ENCODE measurements at places on chromosomes 7 and 10.

DNA sequence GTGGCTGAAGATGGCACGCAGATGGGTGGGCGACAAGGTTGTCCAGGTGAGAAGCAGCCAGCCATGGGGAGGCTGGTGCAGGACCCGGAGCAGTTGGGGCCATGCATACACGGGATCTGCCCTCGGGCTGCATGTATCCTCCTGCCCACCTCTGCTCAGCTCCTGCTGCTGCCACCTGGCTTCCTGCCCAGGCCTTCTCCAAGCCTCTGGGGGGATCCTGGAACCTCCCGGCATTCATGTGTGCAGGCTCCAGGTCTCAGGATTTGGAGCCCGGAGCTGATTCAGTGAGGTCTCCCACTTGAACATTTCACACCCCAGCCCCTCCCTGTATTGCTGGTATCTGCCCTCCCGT, 27.0 kb downstream of the PDGFA start:
- peak; percentile 46 for DNase-seq

GRCh38 chr10:30730306-30730705, 100.8 kb upstream of the LYZL2 start:
- DNase-seq = no peak

DNA sequence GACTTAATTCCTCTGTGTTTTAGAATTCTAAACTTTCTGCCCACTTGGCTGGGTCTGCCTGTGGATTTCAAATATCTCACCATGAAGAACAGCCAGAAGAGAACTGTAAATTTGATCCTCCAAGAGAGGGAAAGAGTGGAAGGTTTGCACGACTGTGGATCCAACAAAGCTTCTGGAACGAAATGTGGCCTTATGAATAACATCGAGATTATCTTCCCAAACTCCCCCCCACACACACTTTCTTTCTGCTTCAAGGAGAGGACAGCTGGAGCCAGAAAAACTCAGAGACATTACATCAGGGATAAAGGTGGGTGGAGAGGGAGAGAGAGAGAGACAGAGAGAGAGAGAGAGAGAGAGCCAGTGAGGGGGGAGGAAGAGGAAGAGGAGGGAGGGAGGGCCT, 570.1 kb upstream of the MGMT start:
- no peak for DNase-seq

- DNase-seq = no peak
Measured at GRCh38 chr10:36423821-36424248, 701.6 kb upstream of the ANKRD30A start.

GRCh38 chr7:135964274-135964673, 12.9 kb downstream of the MTPN start:
- no peak for DNase-seq

- DNase-seq = no peak
Measured at GRCh38 chr7:28725045-28725642, 233.0 kb downstream of the TRIL start.

GRCh38 chr7:106641416-106641815, 19.5 kb downstream of the CCDC71L start:
- no peak for DNase-seq

DNA sequence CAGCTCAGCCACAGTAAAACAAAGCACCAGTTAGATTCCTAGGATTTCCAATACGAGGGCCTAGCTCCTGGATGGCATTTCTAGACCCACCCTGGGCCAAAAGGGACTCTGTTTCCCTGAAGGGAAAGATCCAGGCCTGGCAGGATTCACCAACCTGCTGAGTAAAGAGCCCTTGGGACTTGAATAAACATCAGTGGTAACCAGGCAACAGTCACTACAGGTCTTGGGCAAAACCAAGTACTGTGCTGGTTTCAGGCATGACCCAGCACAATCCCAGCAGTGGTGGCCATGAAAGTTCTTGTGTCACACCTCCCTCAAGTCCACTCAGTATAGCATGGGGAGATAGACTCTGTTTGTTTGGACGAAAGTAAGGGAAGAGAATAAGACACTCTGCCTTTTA, 31.0 kb upstream of the STARD3NL start:
- no peak for DNase-seq

DNA sequence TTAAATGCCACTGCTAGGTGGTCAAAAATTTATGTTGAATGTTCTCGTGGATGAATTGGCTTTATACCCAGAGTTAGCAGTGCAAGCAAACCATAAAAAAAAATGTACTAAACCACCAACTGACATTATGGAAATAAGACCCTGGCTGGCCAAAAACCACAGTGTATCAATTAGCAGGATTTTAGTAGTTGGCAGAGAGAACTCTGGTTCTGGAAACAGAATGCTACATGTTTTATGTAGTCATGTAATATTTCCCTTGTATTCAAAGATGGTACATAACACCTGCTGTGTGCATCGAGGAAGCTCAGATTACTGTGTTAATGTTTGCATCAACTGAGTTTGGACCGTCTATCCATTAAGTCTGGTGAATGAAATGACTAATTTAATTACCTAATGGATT, 618.5 kb downstream of the CCSER2 start:
- DNase-seq = no peak

DNA sequence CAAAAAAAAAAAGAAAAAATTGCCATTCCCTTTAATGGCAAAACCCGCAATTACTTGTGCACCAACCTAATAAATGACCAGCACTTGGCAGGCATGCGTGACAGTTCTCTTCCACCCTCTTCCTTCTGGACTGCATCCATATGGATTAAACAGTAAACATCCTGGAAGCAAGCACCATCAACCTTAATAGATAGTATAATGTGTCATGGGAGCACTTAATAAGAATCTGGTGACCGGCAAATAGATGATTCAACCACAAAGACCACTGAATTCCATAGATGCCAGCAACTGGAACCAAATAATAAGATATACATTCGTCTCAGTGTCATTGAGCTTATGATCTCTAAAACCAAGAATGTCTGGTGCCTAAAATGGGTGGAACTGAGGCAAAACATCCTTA, 610.2 kb downstream of the CALN1 start:
- no peak for DNase-seq

GRCh38 chr10:77680811-77681210, 43.2 kb upstream of the KCNMA1 start:
- no peak for DNase-seq

DNA sequence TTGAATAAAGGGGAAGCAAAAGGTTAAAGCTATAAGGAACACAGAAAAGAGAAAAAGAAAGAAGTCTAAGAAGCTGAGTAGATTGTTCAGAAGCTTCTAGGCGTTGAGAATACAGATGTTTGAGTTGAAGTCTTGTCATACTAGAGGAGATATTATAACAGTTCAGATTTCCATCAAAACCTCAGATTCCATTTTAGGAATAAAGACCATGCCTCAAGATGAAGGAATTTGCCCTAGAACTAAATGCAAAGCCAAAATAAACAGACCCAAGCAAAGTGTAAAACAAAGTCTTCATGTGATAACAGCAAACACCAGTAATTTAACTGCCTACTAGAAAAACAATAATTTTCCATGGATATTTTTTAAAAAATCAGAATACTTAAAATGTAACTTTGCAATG, 476.5 kb upstream of the POT1 start:
- DNase-seq = no peak

DNA sequence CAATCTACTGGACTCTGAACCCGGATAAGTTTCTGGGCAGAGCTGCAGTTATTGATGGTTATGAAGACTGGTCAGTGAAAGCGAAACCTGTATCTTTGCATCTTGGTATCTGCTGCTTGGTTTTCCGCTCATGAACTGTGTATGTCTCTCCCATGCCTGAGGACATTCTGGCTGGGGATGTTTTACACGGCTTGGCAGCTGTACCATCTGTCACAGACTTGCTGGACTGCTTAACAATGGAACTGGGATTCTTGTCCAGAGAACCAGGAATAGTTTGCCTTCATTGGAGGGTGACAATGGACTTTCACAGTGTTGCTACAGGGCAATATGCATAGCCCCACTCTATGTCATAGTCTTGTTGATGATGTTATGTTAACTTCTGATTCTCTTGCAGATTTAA, 119.9 kb upstream of the TMEM106B start:
- no peak for DNase-seq

GRCh38 chr7:116524609-116525297, at the start of gene CAV1:
Gene CAV1, plus strand, starts transcription at chr7:116525036. Its CDS starts 27 bp downstream, at chr7:116525063.
- peak; percentile 89 for DNase-seq

GRCh38 chr10:121454781-121455180, 143.5 kb downstream of the FGFR2 start:
- DNase-seq = no peak

GRCh38 chr10:93874309-93875031, 19.3 kb upstream of the SLC35G1 start:
- DNase-seq = no peak

- DNase-seq = peak; percentile 54
Measured at GRCh38 chr7:26397796-26398426, 106.2 kb downstream of the SNX10 start.

GRCh38 chr10:56296618-56297017, 64.4 kb downstream of the ZWINT start:
- DNase-seq = no peak

GRCh38 chr10:133378251-133379096, 588 bp upstream of the PAOX start:
- DNase-seq = peak; percentile 74

- no peak for DNase-seq
Measured at GRCh38 chr10:17410907-17411306, 43.5 kb downstream of the ST8SIA6 start.

DNA sequence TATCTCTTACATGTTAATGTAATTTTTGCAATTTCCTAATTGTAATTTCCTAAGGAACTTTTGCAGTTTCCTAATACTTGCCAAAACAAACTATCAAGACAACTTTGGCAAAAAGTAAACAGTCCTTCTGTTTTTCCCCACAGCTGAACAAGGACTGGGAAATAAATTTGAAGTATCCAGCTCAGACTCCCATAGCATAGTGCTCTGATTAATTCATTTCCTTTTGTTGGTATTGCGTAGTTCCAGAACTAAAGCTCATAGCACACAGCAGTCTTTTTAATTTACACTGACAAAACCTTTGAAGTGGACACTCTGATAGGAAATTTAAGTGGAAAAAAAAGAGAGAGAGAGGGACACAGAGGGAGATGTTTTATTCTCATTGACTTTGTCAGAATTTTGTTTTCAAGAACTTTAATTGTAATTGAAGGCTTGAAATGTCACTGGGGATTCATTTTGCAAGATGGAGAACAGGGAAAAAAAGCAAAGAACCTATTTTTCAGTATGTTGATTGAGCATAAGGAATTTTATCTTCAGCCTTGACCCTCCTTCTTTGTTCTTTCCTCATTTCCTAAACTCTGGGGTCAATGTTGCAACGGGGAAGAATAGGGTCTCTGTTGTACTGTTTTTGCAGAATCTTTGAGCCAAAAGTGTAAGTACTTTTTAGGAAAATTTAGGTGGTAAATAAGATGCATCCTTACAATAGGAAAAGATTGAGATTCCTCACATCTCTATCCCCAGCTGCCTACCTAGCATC, 232.2 kb upstream of the NPSR1 start:
- DNase-seq = no peak

DNA sequence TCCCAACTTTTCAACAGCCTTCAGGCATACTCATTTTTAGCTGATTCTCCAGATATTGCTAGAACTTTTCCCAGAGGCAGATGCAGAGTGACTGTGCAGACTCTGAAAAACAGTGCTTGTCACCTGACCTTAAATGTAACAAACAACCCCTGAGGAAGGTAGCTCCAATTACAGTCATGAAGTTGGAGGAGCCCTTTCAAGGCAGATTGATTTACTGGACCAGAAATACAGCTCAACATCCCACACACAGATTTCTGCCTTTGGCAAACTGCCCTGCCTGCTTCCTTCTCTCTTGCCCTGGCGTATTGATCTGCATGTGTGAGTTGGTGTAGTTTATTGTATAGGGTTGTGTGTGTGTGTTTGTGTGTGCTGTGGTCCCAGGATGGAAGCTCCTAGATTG, 38.5 kb downstream of the PYROXD2 start:
- DNase-seq = no peak

GRCh38 chr7:74015670-74016069, 12.3 kb upstream of the ELN start:
- DNase-seq = no peak

DNA sequence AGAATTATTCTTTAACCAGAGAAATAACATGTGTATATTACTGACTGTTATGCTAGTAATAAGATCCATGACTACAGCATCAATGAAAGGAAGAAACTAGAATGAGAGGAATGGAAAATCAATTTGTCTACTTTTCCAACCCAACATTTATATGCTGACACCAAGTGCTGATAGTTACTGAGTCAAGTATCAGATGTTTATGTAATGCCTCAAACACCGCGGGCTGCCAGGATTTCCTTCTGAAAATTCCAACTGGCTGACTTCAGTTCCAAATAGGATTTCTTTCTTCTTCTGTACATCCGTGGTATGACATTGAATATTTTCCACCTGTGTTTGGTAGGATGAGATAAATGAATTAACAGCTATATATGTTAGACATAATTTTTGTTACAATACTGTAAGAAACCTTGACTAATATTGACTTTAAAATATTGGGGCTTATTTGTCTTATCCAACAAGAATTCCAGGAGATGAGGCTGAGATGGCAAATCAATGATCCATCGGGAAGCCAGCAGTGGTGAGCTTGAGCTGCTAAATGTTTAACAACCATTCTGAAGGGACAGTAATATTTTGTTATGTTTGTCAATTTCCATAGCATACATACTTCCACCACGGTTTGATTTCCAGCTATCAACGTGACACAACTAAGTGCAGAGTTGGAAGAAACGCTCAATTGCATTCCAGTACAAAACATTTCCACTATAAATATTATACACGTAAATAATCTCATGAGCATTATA, 435.2 kb upstream of the AUTS2 start:
- DNase-seq = no peak

- DNase-seq = no peak
Measured at GRCh38 chr7:101934618-101935017, 117.2 kb downstream of the CUX1 start.

GRCh38 chr7:29843093-29843492, 36.8 kb downstream of the WIPF3 start:
- DNase-seq = no peak

- peak; percentile 85 for DNase-seq
Measured at GRCh38 chr10:132248455-132249225, 59.1 kb downstream of the STK32C start.

DNA sequence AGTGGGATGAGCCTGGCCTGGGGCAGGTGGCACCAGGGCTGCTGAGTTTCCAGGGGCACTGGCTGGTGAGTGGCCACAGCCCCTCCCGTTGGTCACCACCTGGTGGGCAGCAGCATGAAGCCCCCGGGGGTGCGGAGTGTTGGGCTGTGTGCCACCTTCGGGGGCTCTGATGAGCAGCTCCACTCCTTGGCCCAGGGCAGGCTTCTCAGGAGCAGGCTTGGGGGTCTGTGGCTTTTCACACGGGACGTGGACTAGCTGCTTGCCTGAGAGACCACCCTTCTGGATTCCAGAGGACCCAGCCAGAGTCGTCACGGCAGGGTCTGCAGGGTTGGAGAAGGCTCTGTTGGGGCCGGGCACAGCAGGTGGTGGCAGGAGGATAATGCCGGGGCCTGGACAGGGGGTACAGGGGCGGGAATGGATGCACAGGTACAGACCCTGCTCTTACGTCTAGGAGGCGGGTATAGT, 193.1 kb downstream of the ADARB2 start:
- no peak for DNase-seq

DNA sequence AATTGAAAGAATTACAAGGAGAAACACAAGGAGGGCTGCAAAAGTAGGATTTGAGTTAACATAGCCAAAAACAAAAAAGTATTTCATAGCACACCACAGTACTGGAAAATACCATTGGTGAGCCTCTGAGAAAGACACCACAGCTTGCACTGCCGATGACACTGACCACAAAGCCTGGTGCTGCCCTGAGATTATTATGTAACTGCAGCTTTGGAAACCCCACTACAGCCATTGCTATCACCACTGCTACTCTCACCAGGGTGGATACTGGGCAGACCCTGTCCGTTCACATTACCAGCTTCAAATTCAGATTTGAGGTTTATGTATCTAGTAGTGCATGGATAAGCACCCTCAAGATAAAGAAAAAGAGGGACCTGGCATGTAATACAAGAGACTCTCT, 1246.7 kb upstream of the SORCS1 start:
- no peak for DNase-seq

Data from right cardiac atrium (tissue), 5 donors.